ENCODE measurements at places on chromosomes 6 and 20.

- DNase-seq: no peak
Observed at GRCh38 chr6:47047479-47048407, 5.6 kb upstream of the ADGRF1 start.

- DNase-seq: no peak
Observed at GRCh38 chr6:70667256-70667710, 400 bp upstream of the SMAP1 start.

DNA sequence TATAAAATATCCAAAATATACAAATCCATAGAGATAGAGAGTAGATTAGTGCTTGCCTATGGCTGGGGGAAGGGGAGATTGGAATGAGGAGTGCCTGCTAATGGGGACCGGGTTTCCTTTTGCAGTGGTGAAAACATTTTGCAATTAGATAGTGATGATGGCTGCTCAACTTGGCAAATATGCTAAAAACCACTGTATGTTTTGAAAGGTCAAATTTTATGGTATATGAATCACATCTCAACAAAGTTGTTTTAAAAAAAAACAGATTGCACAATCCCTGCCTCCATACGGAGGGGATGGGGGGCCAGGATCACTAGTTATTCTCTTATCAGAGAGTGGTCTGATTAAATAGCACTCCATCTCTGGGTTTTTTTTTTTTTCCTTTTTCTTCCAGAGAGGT lies 76.9 kb upstream of the RIPOR2 start:
- DNase-seq: no peak

GRCh38 chr6:44373787-44374186 lies 13.7 kb upstream of the CDC5L start:
- DNase-seq: no peak

GRCh38 chr6:124536842-124537191 lies 425.4 kb upstream of the RNF217 start:
- no peak for DNase-seq

GRCh38 chr6:15763837-15764236 lies 101.0 kb upstream of the DTNBP1 start:
- DNase-seq: no peak

DNA sequence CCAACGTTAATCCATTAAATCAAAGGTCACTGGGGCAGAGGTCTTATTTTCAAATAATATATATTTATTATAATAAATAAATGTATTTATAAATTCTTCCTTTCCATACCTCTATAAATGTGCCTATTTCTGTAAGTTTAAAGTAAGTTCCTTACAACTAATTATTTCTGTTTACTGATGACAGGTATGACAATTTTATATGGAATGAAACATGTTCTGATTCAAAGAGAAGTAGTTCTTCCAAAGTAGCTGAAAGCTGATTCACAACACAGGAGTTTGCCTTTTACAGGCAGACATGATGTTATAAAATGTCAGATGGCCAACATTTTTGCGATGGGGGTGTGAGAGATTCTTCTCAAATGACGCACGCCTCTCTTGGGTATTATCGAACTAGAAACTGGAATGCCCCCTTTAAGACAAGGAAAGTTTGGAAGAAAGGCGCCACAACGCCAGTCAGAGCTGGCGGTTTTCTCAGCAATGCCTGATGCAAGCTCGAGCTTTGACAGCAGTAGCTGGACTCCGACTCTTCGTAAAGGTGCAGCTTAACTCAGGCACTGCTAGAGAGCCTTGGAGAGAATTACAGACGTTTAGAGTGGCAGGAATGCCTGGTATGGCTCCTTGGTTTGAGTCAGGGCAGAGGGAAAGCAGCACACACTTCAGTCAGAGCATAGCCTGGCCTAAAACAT lies 92.1 kb downstream of the FOXC1 start:
- no peak for DNase-seq

- DNase-seq: no peak
Observed at GRCh38 chr20:57470212-57470522, 54.8 kb downstream of the CTCFL start.

GRCh38 chr6:118581489-118581959 lies 33.4 kb downstream of the PLN start:
- DNase-seq: no peak

- DNase-seq: no peak
Observed at GRCh38 chr6:169779092-169779815, 27.8 kb downstream of the ERMARD start.

- DNase-seq: no peak
Observed at GRCh38 chr20:35934050-35934449, 20.3 kb downstream of the SCAND1 start.

- no peak for DNase-seq
Observed at GRCh38 chr6:13281686-13282085, 46.7 kb downstream of the TBC1D7 start.

GRCh38 chr20:4041748-4042411 lies 26.5 kb upstream of the RNF24 start:
- no peak for DNase-seq

DNA sequence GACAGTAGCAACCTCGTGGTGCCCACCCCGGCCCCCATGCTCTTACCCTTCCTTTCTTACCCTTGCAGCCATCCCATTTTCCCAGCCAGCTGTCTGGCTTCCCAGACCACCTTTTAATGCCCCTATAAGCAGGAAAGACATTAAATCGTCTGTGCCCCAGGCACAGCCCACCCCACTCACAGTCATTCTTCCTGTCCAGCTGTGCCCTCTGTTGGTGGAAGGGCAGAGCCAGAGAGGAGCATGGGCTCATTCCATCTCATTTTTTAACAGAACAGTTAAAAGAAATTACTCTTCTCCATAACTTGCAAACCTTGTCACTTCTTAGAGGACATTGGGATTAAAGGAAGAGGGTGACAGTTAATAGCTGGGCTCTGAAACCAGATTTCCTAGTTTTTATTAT lies 240.5 kb downstream of the NRN1 start:
- no peak for DNase-seq

- no peak for DNase-seq
Observed at GRCh38 chr6:4942673-4943009, 61.2 kb downstream of the RPP40 start.

GRCh38 chr6:7112741-7113313 lies 5.1 kb downstream of the RREB1 start:
- peak; percentile 24 for DNase-seq

- no peak for DNase-seq
Observed at GRCh38 chr6:12065321-12066140, 53.4 kb downstream of the HIVEP1 start.
